ENCODE measurements at places on chromosomes 4 and X. TPM values are rescaled to one million over a fixed set of nuclear protein-coding genes. Genes with fewer than 3 reads are reported as not detected.

- DNase-seq = no peak
These were observed 459.8 kb downstream of the PABPC4L start for GRCh38 chr4:133741766-133742165.

GRCh38 chr4:175238827-175239517 lies 320.8 kb downstream of the ADAM29 start:
- peak; percentile 44 for DNase-seq

The RPL34 gene
- total RNA-seq = 1,646 TPM

The CCDC110 gene
- 0.47 TPM for total RNA-seq

The P2RY4 gene
- 0.20 TPM for total RNA-seq

DNA sequence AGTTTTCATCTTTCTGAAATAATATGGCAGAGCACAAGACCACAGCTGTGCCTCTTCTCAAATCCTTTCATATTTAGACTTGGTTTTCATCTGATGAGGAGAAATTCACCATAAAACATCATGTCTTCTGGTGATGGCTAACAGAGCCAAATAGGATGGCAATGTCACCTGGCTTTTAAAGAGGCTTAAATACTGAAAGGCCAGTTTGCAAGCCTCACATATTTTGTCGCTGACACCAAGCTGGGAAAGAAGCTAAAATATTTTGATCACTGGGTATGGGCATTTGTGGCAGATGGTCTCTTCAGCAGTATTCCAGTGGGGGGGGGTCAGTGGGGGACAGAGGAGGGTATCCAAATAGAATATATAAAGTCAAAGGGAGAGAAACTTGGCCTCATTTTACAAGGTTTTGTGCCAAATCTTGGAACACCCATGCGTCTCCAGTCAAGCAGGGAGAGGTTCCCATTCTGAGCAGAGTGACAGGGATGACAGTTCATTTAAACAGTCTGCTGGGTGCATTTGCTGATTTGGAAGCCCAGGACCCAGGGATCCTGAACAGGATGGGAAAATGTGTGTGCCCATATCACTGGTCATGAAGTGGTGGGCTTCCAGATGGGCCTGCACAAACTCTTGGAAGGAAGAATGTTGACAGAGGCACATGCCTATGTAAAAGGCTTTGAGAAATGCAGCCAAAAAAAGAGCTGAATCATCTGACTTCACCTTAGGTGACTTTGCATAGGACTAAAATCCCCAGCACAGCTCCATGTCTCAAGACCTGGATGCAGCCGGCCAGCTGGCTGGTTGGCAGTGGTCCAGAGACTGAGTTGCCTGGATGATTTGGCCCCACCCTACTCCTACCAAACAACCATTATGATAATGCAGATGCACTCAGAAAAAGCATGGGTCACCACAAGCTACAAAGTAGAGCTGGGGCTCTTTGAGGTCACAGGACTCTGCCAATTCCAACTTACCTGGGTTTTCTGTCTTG lies 484.4 kb upstream of the NR3C2 start:
- peak; percentile 75 for DNase-seq

The TRPC5OS gene
- not detected for total RNA-seq

GRCh38 chr4:150130933-150131332 lies 52.7 kb downstream of the DCLK2 start:
- peak; percentile 54 for DNase-seq

DNA sequence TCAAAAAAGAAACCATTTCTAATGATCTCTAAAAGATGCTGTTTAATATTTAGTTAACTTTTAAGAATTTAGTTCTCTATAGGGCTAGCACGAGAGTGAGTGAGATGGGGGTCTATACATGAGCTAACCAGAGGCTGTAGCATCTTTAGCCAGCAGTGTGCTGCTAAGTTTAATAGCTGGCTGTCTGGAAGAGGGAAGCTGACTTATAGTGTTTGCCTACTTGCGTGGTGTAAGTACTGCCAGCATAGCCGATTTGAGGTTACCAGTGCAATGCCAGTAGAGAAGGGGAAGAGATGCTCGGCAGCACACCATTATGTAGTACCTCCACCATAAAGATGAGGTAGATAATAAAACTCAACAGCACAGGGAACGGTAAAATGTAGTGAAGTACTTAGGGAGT lies 47.1 kb upstream of the TMEM131L start:
- DNase-seq = no peak

DNA sequence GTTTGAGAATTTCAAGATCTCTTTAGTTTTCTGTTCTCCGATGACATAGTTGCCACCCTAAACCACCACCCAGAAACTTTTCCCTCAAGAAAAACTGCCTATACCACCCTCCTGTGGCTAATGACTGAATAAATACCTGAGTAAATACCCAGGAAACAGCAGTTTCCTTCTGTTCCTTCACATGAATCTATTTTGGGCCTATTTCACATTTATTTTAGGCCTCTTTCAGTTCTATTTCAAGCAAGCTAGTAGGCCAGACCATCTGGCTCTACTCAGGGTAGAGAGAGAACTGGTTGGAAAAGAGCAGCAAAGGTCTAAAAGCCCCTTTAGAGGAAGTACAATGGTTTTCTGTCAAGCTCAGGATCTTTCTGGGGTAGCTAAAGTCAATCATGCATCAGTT lies 23.4 kb downstream of the ARHGEF9 start:
- DNase-seq = no peak

GRCh38 chr4:168667376-168667775 lies 170.5 kb downstream of the PALLD start:
- DNase-seq = no peak

The ATG4A gene
- total RNA-seq = 11.7 TPM

The PF4V1 gene
- total RNA-seq = not detected

The F8 gene
- 6.1 TPM for total RNA-seq

DNA sequence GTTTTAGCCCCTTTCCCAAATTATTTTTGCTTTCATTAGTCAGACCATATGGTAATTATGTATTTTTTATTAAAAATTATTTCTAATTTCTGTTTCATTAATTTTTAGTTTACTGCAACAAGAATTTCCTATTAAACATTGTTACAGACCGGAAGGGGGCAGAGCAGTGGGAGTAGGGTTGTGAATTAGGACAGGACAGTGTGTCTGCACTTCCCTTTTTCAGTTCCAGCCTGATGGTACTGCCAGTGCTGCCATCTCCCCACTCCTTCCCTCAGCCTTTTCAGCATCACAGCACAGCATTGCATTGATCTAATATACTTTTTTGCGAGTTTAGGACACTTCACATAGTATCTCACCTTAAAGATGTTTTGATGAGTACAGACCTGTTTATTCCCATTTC lies 76.5 kb downstream of the STIM2 start:
- DNase-seq = no peak

- no peak for DNase-seq
These were observed at the start of gene GBA3 for GRCh38 chr4:22692736-22693135. TSS of gene GBA3 (plus strand) at chr4:22692937.

- no peak for DNase-seq
These were observed 157.0 kb downstream of the FRAS1 start for GRCh38 chr4:78214078-78214477.

- no peak for DNase-seq
These were observed 35.4 kb upstream of the TMSB15B start for GRCh38 chrX:103927030-103927429.

DNA sequence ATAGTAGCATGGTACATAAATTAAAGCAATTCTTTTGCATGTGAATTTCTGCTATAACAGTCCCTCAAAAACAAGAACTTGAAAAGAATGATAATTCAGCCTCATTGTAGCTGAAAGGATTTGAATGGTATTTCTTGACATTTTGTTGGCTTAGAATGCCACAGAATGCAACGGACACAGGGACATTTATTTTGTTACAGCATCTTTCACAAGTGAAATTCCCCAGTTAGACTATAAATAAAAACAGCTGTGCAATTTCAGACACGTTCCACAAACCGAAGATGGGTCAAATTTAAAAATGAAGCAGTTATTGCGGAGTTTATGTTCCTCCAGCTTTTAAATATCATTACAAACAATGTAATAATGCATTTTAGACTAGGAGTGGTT lies 82.8 kb upstream of the AMELX start:
- no peak for DNase-seq

GRCh38 chr4:69467797-69468196 lies 27.9 kb downstream of the UGT2B4 start:
- no peak for DNase-seq

- peak; percentile 4 for DNase-seq
These were observed 332.5 kb downstream of the PDGFC start for GRCh38 chr4:156638925-156639605.

DNA sequence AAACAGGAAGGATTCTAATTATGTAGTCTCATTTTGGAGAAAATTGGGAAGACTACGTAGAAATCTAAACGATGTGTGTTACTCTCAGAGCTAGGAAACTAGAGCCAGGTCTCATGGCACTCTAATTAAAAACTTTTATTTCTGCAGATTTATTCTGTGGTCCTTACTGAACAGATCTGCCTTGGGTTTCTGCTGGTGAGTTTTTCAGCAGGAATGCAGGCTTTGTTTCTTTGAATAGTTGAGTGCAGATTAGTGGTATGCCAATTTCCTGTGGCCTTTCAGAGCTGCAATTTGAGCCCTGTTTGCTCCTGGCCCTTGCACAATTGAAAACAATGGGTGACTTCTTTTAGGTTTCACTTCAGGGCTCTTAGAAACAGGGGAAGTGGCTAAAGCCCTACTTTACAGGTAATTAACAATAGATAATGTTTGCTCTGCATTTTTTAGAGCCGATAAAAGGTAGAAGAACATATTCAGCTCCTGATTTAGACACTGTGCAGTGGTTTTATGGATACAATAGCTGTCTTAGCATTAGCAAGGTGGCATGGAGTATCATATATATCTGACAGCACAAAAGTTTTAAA lies 21.8 kb downstream of the SPRY1 start:
- DNase-seq = peak; percentile 87

DNA sequence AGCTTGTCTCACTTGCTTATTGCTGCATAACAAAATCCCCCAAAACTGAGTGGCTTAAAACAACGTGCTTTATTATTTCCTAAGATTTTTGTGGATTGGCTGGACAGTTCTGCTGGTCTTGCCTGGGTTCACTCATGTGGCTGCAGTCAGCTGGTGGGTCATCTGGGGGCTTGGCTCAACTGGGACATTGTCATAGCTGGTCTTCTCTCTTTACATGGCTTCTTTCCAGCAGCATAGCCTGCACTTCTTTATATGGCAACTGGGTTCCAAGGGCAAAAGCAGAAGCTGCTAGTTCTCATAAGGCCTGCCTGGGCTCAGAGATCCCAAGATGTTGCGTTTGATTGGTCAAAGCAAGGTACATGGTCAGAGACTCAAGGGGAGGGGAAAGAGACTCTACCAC lies 33.7 kb upstream of the STAG2 start:
- no peak for DNase-seq

DNA sequence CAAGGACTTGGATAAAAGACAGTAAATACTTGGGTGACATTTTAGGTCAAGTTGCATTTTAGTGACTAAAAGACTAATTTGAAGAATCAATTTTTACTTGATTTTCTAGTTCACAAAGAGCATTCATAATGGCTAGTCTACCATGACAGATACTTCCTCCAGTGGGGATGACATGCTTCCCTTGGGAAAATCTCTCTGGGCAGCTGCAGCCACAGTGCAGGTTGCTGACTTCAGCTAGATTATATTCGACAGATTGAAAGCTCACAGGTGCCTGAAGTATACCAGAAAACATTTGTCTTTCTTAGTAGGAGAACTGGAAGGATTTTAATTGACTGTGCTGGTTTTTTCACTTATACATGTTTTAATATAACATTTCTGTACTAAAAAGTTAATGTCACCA lies 209.6 kb upstream of the MAGEB2 start:
- no peak for DNase-seq

The ITIH6 gene
- total RNA-seq = not detected

The MANBA gene
- total RNA-seq = 11.2 TPM

GRCh38 chrX:17012465-17012864 lies 66.0 kb downstream of the REPS2 start:
- DNase-seq = no peak

GRCh38 chr4:176230836-176231235 lies 35.5 kb upstream of the SPATA4 start:
- no peak for DNase-seq

DNA sequence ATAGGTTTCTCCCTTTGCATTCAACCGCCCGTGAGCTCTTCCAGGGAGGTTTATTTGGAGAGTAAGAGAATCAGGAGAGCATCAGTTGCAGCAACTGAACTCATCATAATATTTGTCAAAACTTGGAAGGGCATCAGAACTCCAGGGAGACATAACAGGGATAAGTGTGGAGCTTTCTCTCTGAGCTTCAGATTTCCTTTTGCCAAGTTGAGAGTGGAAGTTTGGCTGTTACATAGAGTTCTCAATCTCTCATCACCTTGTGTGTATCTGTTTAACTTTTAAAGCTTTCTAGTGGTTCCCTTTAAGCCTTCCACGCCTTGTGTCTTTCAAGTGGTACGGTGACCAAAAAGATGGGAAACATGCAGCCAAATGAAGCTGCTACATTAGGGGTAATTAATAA lies 18.8 kb downstream of the BMP3 start:
- no peak for DNase-seq

- DNase-seq = no peak
These were observed 92.5 kb upstream of the MAMLD1 start for GRCh38 chrX:150270622-150271021.

DNA sequence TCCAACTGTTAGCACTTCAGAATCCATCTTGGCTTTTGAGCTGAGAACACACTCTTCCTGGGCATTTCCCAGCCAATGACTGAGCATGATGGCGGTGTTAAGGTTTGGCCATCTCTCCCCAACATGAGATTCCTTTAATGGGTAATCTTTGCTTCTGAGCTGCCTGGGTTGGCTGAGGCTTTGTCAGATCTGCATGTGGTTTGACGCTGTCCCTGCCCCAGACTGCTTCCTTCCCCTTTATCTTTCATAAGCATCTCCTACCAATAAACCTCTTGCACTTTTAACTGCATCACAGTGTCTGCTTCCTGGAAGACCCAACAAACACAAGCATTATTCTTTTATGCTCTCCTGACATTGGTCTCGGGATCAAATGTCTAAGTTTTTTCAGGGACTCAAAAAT lies 31.5 kb upstream of the DIPK2B start:
- DNase-seq = no peak

DNA sequence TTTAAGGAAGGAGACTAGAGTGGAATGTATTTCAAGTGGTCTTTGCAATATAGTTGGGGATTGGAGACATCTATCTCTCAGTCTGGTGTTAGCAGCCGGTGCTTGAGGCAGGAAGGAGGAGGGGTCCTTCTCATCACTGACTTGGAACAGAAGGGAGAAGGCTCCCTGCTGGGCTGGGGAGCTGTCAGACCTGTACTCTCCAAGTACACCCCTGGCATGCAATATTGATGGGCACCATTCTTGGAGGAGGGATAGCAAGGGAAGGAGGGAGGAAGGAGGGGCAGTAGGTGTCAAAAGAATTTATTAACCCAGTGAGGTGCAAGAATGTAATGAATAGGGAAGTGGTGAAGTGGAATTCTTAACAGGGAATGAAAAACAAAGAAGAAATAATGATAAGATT lies 338.8 kb downstream of the UNC5C start:
- DNase-seq = no peak

The LRPAP1 gene
- total RNA-seq = 96.2 TPM

The NDNF gene
- 0.42 TPM for total RNA-seq

The KLB gene
- not detected for total RNA-seq

- no peak for DNase-seq
These were observed 48.1 kb downstream of the PCDH7 start for GRCh38 chr4:30768277-30768676.

The GLOD5 gene
- not detected for total RNA-seq

The GATB gene
- total RNA-seq = 17.8 TPM

- DNase-seq = no peak
These were observed 30.5 kb downstream of the NHSL2 start for GRCh38 chrX:71941145-71941544.

- no peak for DNase-seq
These were observed 14.9 kb upstream of the CDKN2AIP start for GRCh38 chr4:183429489-183429888.

GRCh38 chr4:69714086-69714485 lies 46.3 kb downstream of the SULT1B1 start:
- no peak for DNase-seq

The MAP9 gene
- total RNA-seq = 13.2 TPM

- peak; percentile 77 for DNase-seq
These were observed 13.8 kb upstream of the ENOX2 start for GRCh38 chrX:130916636-130917422.
